Activated CD8-positive, alpha-beta memory T cell treated with anti-CD3 and anti-CD28 coated beads for 24 hours (primary cell): ENCODE measurements at places on chromosomes 5 and 9.
A peak's percentile ranks its signal among the peaks of the same experiment; 100 is the strongest.

DNA sequence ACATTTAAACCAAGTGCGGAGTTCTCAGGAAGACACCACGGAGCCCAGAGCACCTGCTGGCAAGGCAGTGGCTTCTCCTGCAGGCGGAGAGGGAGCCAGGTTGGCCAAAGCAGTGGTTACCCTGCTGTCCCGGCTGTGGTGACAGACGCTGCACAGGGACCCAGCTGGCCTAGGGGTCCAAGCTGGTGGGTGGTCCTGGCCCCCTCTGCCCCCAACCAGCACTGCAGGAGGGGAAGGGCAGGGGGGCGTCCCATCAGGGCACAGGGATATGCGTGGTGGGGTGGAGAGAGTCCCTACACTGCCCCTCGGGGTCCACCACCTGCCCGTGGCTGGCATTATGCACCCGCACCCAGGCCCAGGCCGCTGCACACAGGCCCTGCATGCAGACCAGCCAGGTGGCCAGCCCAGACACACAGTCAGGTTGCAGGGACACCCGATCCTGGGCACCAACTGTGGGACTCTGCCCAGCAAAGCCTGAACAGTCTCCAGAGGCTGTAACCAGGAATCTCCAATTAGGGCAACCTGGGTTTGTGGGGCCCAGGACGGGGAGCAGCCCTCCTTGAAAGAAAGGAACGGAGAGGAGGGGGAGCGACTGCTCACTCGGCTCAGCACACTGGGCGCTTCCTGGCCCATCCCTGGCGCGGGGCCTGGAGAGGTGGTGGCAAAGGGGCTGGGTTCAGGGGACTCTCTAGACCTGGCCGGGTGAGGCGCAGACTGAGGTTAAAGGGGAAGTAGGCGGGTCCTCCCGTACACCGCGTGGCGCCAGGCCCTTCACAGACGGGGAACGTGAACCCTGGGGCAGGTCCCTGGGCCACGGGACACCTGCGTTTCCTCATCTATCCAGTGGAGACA lies 46.3 kb downstream of the NACC2 start:
- DNase-seq: peak; percentile 53

DNA sequence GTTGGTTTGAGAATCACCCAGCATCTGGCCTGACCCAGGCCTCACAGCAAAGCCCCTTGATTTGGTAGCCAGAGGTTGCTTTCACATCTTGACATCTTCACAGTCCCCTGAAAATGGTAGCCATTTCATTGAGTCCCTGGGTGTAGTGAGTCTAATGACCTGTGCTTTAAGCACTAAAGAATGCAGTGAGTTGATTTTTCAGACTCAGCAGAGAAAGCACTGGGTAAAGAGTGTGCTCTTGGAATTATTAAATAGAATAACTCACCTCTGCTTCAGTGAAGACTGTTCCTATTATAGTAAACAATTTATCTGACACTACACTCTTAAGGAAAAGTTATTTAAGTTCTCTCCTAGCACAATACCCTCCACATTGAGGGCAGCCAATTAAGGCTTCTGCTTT lies 56.2 kb downstream of the PTCD2 start:
- DNase-seq: no peak

- no peak for DNase-seq
Measured at GRCh38 chr5:151810449-151810848, 38.7 kb downstream of the G3BP1 start.

- DNase-seq: no peak
Measured at GRCh38 chr9:133584559-133585476, 24.4 kb downstream of the FAM163B start.

DNA sequence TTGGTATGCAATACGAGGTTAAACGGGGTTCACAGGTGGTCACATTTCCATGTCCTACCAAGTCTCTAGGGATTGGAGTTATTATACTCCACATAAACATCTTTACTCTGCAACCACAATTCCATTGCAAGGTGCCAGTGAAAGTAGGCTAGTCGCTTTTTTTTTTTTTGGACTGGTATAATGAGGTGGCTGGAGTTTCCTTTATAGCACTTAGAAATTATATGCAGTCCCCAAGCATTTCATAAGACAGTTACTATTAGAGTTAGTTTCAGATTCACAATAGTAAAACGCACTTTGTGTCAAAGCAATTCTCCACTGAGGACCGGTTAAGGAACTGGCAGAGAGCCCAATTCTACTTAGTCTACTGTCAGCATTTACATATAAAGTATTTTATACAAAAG lies 1.4 kb downstream of the MEF2C start:
- no peak for DNase-seq

GRCh38 chr5:116404016-116404415 lies 170.6 kb downstream of the SEMA6A start:
- no peak for DNase-seq

DNA sequence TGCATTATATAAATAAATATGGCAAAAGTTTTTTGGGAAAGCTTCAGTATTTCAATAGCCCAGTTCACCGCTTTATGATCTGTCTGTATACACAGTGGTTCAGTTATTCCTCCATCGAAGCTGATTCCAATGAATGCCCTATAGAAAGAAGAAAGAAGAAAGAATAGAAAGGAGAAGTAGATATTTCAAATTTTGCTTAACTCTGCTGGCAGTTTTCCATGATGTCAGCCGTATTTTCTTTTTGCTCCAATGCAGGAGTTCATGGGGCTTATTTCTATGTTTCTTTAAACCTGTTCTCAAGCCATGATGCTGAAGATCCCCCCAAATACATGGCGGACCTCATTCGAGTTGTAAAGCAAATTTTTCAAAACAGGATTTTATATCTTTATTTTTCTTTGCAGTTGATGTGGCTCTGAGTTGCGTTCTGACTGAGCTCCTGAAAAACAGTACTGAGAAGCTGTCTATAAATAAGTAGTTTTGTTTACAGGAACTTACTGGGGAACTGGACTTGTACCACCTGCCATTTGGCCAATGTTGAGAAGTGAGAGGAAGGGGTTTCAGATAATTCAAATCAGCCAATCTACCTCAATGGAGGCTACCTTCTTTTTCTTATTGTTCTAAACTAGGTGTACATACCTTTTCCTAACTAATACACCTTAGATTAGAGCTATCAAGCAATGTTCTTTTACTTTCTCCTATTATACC lies 418.5 kb upstream of the MEF2C start:
- no peak for DNase-seq

GRCh38 chr5:139481122-139481533 lies 1.4 kb downstream of the STING1 start:
- no peak for DNase-seq

DNA sequence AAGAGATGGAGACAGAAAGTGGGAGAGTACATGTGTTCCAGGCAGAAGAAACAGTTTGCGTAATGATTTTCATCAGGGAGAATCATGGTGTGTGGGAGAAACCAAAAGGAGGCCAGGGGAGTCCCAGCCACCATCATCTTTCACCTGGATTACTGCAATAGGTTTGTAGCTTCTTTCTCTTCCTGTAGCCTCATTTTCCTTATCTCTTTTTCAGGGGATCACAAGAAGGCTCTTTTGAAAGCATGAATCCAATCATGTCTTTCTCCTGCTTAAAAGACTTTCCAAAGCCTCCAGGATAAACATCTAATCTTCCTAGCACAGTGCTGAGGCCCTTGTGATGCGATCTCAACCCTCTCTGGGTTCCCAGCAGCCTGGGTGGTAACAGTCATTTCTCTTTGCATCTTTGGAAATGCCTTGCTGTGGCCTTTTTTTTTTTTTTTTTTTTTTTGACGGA lies 10.3 kb upstream of the GPBP1 start:
- DNase-seq: no peak

DNA sequence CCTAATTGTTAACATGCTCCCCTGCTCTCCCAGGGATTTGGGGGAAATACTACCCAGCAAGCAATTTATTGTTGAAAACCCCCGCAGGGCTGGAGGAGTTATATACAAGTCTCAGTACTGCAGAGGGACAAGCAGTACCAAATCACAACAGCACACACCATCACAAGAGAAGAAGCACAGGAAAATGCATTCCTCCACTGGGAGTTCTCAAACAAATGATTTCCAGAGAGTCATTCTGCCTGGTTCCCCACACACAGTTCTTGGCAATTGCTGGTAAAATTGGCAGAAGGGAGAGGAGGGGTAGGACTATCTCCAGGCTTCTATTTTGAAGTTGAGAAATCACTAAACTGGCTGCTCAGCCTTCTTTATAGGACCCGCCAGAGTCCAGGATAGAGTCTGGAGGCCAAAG lies 16.8 kb downstream of the SIL1 start:
- no peak for DNase-seq
